Stimulated activated naive CD4-positive, alpha-beta T cell treated with Interleukin-2 at 50 U/mL for 16 hours (primary cell): ENCODE measurements at places on chromosomes 7 and 10.

DNA sequence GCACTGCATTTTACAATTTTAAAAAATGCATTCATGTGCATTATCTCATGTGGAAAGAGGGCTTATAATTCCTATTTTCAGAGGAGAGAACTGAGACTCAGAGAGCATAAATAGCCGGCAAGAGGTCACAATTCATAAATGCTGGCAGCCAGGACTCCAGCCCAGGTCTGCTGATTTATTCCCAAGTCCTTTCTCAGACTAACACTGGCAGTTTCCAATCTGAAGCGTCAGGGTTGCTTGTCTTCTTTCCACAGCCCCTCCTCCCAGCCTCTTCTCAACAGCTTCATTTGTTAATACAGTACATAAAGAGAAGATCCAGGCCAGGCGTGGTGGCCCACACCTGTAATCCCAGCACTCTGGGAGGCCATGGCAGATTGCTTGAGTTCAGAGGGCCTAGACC lies 108.9 kb downstream of the PARD3 start:
- DNase-seq = no peak

DNA sequence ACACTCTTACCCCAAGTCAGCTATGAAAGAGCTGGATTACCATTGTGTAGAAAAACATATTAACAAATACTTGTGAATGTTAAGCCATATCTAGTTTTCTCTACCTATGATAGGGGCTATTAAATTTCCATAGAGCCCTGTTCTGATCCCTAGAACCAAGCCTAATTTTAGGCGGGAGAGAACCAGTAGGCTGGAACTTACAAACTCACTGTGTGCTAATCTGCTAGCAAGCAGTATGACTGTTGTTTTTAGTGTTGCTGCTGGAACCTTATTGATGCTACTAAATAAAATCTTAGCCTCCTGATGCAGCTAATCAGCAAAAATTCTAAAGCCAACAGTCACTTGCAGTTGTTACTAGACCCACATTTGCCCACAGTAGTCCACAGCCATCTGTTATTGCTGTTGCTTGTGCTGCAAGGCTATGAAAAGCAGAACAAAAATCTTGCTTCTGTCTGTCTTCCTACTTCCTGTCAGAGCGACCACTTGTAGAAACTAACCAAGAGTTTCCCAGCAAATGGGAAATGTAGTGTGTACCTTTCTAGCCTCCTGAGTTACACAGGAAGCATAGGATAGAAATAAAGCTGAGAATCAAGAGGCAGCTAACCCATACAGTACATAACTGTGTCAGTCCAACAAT lies 368.4 kb downstream of the ARL4A start:
- no peak for DNase-seq

DNA sequence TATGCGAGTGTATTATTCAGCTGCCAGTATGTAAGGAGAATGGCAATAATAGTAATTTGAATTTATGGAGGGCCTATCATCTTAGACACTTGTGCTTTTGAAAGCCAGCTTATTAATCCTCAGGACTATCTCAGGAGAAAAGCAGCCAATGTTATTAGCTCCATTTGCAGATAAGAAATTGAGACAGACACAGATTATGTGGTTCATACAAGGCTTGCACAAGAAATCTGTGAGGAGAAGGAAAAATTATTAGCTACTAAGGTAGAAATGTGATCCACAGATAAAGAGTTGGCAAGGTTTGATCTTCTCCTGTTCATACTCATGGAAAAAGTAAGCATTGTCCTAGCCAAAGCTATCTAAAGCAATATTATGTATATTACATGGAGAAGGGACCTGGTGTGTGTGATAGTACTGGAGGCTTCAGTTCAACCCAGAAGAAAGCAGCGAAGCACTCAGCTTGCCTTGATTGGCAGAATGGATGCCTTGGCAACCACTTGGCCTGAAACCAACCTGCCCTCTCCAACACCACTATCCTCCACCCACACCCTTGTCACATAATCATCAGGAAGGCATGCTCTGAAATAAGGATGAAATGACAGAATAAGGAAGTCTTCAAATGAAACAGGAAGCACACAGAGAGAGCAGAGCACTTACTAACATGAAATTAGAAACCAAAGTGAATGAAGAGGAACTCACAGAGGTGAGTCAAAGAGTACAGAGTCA lies 18.0 kb downstream of the MACC1 start:
- no peak for DNase-seq

DNA sequence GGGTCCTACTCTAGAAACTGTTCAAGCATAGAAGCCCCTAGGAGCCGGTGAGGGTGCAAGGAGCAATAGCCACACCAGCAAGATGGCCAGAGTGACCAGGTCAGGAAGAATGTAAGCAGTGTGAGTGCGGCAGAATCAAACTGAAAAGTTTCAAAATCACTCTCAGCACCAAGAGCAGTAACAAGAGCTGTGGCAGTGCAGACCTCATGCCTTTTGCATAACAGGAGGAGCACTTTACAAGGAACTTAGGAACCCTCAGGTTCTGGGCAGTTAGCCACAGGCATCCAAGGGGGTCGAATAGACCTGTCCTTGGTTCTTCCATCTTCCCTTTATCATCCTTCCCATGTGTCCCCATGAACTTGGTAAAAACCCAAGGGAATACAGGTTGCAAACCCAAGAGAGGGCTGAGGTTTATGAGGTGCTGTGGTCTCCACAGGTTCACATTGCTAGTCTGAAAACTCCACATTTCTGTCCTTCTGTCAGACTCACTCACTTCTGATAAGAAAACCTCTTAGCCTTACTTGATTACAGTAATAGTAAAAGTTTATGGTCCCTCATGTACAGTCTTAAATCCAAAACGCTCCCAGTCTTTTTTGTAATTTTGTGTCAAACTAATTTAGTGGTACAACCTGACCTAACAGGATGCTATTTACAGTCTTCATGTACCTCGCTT lies 78.4 kb downstream of the PON1 start:
- no peak for DNase-seq

GRCh38 chr10:44818041-44818649 lies 93.0 kb upstream of the TMEM72 start:
- no peak for DNase-seq

DNA sequence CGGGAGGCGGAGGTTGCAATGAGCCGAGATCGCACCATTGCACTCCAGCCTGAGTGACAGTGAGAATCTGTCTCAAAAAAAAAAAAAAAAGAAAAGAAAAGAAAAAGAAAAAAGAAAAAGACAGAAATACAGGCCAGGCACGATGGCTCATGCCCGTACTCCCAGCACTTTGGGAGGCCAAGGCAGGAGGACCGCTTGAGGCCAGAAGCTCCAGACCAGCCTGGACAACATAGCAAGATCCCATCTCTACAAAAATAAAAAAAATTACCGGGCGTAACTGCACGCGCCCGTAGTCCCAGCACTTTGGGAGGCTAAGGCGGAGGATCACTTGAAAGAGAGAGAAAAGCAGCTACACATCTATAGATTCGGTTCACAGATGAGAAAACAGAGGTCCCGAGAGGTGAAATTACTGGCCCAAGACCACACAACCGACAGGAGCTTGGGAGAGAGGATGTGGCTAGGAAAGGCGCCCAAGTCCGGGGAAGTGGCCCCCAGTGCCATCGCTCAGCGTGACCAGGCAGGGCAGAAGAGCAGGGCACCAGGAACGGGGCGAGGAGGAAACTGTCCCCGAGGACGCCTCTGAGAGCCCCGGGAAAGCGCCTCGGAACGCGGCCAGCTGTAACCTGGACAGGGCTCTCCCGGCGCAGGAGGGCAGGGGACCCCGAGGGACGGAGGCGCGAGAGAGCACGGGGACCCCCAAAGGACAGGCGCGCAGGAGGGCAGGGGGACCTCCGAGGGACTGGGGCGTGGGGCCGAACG lies 612 bp downstream of the SNX8 start:
- no peak for DNase-seq

- DNase-seq = no peak
These were observed 56.3 kb downstream of the PDZD8 start for GRCh38 chr10:117318909-117319308.

- DNase-seq = no peak
These were observed 677.3 kb downstream of the NRG3 start for GRCh38 chr10:82552267-82552666.

- DNase-seq = no peak
These were observed 772.1 kb downstream of the CCSER2 start for GRCh38 chr10:85100495-85100894.

GRCh38 chr10:90917238-90917967 lies 3.5 kb downstream of the ANKRD1 start:
- DNase-seq = no peak

DNA sequence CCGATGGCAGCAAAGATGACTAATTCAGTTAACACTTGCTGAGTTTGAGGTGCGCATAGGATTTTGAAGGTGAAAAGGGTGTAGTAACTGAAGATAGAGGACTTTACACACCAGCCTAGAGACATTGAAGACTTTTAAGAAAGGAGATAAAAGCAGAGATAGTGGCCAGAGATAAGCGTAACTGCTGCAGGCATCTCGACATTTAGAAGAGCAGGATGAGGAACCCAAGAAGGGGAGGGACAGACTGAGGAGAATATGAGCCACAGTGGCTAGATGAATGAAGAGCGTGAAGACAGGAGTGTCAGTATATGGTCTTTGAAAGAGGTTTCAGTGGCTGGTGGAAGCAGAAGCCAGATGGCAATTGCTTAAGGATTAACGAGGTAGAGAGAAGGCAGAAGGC lies 71.6 kb downstream of the CELF2 start:
- DNase-seq = no peak

- no peak for DNase-seq
These were observed 306.1 kb downstream of the DGKB start for GRCh38 chr7:14596421-14596820.

- DNase-seq = no peak
These were observed 152.0 kb downstream of the TPST1 start for GRCh38 chr7:66357087-66357486.

GRCh38 chr10:930625-931325 lies 730 bp downstream of the LARP4B start:
- DNase-seq = no peak

- DNase-seq = no peak
These were observed 337.4 kb downstream of the CRPPA start for GRCh38 chr7:16083931-16084330.

- no peak for DNase-seq
These were observed 165.2 kb downstream of the RELN start for GRCh38 chr7:103824251-103824650.

DNA sequence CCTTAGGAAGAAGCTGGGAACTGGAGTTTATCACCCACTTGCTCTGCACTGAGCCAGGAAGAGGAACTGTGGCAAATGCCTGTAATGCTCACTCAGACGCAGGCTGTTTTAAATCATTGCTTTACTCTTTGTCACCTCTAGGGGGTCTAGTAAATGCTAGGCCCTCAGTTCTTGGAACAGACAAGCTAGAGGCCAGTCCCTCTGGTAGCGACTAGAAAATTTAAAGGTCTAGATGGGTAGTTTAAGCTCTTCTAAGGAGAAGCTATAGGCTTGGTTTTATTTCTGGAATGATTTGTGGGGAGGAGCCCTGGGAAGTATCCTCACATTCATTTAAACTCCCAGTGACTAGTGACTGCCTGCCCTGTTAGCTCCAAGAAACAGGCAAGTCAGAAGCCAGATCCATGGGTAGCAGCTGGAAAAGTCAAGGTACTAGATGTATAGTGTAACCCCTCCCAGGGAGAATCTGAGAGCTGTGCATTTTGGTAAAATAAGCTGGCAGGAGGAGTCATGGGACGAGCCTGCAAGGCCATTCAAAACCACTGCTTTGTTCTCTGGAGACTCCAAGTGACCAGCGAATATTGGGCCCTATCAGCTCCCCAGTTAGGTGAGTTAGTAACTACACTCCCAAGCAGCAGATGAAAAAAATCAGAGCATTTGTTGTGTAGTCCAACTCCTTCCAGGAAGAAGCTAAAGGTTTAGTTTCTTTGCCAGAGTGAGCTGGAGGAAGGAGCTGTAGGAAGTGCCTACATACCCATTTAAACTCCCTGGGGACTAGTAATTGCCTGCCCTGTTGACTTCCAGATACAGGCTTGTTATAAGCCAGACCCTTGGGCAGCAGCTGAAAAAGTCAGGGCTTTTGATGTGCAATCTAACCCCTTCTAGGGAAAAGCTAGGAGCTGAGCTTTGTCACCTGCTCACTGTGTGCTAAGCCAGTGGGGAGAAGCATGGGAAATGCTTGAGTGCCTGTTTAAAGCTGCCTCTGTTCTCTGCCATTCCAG lies 68.9 kb downstream of the DYNC1I1 start:
- no peak for DNase-seq

GRCh38 chr10:90245623-90246022 lies 544.2 kb downstream of the KIF20B start:
- DNase-seq = no peak

- no peak for DNase-seq
These were observed 412.2 kb upstream of the ZMIZ1 start for GRCh38 chr10:78656417-78657162.

- no peak for DNase-seq
These were observed 193.5 kb downstream of the CFTR start for GRCh38 chr7:117673367-117673766.

DNA sequence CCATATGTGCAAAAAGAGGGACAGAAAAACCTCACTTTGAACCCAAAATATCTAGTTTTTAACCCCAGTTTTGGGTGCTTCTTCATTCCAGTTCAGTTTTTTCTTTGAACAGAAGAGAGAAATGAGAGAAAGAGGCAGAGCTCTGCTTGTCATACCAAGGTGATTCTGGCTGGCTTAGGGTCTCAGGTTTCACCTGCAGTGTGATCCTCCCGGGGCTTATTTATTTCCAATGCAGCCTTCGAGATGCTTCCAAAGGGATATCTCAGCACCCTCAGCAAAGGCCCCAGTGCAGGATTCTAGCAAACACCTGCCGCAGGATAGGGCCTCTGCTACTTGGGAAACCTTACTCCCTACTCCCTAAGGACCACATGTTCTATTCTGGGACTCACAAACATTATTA lies 131.3 kb downstream of the WDR11 start:
- DNase-seq = no peak

GRCh38 chr10:48470893-48471805 lies 133.7 kb downstream of the ARHGAP22 start:
- DNase-seq = no peak

- no peak for DNase-seq
These were observed 79.9 kb downstream of the FZD1 start for GRCh38 chr7:91343996-91344629.

DNA sequence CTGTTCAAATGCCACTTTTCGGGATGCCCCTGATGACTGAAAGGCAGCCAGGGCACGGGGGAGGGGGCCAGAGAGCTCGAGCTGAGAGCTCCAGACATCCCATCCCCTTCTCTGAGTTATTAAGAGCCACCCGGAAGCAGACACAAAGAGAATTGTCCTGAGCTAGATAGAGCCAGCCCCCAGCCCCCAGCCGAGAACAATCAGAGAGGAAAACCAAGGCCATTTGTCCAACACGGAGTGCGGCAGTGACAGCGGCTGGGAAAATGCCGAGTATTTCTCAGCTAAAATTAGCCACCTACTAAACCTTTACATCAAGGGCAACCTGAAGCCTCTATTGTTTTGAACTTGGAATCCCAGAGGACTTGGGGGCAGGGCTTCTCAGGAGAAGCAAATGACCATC lies 51.0 kb downstream of the UNC5B start:
- DNase-seq = no peak
